ENCODE measurements at places on chromosomes 16 and 17. TPM values are rescaled to one million over a fixed set of nuclear protein-coding genes. Genes with fewer than 3 reads are reported as not detected.

DNA sequence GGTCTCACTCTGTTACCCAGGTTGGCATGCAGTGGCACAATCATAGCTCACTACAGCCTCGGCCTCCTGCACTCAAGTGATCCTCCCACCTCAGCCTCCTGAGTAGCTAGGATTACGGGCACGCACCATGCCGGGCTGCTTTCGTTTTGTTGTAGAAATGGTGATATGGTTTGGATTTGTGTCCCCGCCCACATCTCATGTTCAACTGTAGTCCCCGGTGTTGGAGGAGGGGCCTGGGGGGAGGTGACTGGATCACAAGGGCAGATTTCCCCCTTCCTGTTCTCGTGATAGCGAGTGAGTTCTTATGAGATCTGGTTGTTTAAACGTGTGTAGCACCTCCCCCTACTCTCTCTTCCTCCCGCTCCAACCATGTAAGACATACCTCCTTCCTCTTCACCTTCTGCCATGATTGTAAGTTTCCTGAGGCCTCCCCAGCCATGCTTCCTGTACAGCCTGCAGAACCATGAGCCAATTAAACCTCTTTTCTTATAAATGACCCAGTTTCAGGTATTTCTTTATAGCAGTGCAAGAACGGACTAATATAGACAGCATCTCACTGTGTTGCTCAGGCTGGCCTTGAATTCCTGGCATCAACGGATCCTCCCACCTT, 6.0 kb downstream of the PDZD9 start:
- no peak for DNase-seq

- DNase-seq: no peak
Measured at GRCh38 chr17:49076573-49077384, 55.8 kb upstream of the B4GALNT2 start.

- DNase-seq: no peak
Measured at GRCh38 chr16:25158401-25158800, 46.9 kb downstream of the LCMT1 start.

GRCh38 chr17:78664476-78665386, 87.5 kb upstream of the DNAH17 start:
- DNase-seq: no peak

DNA sequence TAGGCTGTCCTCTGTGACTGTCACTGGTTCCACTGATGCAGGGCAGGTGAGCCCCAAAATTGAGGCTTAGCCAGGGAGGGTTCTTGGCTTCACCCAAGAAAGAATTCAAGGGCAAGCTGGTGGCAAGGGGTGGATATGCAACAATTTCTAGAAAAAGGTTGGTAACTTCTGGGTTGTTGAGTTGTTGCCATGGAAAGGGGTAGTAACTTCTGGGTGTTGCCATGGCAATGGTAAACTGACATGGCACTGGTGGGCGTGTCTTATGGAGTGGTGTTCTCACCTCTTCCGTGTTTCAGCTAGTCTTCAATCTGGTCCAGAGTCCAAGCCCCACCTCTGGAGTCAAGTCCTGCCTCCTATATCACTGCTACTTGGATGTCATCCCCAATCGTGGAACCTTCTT, 9.5 kb upstream of the GUCY2D start:
- no peak for DNase-seq

The CFAP119 gene
- 2.1 TPM for total RNA-seq
